ENCODE measurements at places on chromosomes 12 and 14. TPM values are rescaled to one million over a fixed set of nuclear protein-coding genes. Genes with fewer than 3 reads are reported as not detected.

- no peak for DNase-seq
These were observed 8.7 kb upstream of the RNASE4 start for GRCh38 chr14:20675669-20676068.

- DNase-seq, result no peak
These were observed 45.0 kb upstream of the IQSEC3 start for GRCh38 chr12:21301-22189.

DNA sequence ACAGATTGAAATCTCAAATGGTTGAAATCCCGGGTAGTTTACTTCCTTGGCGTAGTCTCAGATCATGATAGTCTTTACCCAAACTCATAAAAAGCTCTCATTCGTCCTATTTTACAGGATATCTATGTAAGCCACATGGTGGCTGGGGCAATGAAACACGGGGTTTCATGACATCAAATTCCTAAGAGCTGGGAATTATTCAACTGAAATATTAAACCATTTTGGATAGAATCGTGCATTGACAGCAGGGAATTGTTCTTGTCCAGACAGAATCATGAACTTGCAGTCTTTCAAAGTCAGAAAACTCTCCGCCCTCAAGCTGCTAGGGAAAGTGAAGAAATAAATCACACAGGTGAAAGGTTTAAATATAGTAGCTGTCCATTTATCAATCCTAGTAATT, 33.2 kb upstream of the PRKAB1 start:
- no peak for DNase-seq

- DNase-seq, result no peak
These were observed 56.6 kb downstream of the TTC9 start for GRCh38 chr14:70698288-70698687.

The POTEG gene
- not detected for total RNA-seq
